ENCODE measurements at places on chromosomes 11 and 22. TPM values are rescaled to one million over a fixed set of nuclear protein-coding genes. Genes with fewer than 3 reads are reported as not detected.

DNA sequence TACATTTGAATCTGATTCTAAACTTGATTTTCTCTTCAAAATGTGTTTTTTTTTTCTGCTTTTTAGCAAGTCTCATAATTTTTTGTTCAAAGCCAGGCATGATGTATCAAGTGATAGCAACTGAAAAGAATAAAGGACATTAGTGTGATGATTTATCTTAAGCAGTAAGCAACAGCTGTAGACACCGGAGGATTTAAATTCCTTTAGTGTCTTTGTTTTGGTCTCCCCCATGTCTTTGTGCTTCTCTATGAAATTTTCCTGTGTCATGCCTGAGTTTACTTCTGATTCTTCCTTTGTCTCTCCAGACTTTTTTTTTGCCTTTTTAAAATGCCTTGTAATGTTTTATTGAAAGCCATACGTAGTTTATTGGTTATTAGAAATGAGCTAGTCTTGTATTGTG, 934.2 kb upstream of the RAG2 start:
- no peak for DNase-seq
- H3K4me3 ChIP-seq: no peak overlapping the region
- no peak overlapping the region for H3K27ac ChIP-seq
- H3K4me1 ChIP-seq: no peaks in the 10 kb centered on the region
- H3K27me3 ChIP-seq: no peaks in the 10 kb centered on the region
- H3K36me3 ChIP-seq: no peaks in the 10 kb centered on the region

DNA sequence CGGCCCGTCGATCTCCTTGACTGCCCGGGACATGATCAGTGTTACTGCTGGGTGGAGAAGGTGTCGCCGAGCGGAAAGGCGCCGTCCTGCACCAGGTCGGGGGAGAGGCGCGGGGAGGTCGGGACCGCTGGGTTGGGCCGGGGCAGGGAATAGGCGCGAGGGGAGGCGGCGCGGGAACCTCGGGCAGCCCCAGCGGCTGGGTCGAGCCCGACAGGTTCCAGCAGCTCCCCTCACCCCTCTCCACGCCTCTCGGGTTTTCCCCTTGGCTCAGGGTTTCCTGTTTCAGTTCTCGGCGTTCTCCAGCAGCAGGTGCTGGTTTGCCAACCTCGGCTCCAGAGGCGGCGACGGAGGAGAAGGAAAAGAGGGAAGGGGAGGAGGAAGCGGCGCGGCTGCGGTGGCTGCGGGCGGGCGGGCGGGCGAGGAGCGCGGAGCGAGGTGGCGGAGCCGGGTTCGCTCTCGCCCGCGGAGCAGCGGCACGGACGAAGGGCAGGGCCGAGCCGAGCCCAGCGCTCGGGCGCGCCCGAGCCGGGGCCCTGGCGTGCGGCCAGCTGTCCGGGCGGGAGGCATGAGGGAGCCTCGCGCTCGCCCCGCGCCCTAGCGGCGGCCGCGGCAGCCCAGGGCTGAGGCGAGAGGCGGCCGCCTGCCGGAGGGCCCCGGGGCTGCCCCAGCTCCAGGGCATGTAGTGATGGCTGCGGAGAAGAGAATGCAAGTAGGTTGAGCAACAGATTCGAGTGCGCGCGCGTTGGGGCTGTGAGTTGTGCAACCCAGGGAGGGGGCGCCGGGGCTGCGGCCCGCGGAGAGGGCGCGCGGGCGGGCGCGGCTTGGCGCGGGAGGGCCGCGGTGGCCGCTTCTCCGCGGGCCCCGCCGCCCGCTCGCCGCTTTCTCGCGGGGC, at the start of gene ZC3H12C:
ZC3H12C (plus strand) TSS at position 878 of the 892 bp plus-strand sequence. CDS start 20 bp downstream, outside the sequence.
- DNase-seq: peak; percentile 89
- H3K27ac ChIP-seq: peak within 1 kb of the TSS; percentile 94

DNA sequence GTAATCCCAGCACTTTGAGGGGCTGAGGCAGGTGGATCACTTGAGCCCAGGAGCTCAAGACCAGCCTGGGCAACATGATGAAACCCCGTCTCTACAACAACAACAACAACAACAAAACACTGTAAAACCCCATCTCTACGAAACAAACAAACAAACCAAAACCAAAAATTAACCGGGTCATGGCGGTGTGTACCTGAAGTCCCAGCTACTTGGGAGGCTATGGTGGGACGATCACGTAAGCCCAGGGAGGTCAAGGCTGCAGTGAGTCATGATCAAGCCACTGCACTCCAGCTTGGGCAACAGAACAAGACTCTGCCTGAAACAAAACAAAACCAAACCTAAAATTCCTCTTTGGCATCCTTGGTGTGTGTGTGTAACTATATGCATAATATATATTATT, 7.0 kb upstream of the POLA2 start:
- H3K27me3 ChIP-seq: no peaks in the 10 kb centered on the region
- H3K4me3 ChIP-seq: no peak overlapping the region
- no peaks in the 10 kb centered on the region for H3K4me1 ChIP-seq
- no peak for DNase-seq
- H3K27ac ChIP-seq: no peak overlapping the region

Gene OR56A3
- total RNA-seq: not detected

Gene HORMAD2
- total RNA-seq: not detected

DNA sequence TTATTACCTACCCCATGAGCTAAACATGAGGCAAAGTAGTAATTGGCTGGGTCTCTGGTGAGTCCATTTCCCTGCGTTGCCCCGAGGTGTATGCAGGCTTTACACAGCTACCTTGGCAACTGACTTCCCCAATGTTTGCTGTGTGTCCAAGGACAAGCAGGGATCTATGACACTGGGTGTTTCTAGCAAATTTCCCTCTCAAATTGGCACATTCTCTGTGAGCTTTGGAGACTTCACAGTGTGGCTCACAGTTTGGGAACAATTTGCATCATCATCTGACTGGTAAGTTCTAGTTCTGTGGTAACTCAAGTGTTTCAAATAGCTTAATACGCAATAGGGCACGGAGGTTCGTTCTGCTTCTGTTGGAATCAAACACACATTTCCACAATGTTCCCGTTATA, 12.5 kb downstream of the NNMT start:
- H3K4me1 ChIP-seq: no peaks in the 10 kb centered on the region
- DNase-seq: no peak
- H3K4me3 ChIP-seq: no peak overlapping the region
- no peaks in the 10 kb centered on the region for H3K27me3 ChIP-seq
- H3K27ac ChIP-seq: peak overlapping the region; percentile 14
- no peaks in the 10 kb centered on the region for H3K36me3 ChIP-seq

DNA sequence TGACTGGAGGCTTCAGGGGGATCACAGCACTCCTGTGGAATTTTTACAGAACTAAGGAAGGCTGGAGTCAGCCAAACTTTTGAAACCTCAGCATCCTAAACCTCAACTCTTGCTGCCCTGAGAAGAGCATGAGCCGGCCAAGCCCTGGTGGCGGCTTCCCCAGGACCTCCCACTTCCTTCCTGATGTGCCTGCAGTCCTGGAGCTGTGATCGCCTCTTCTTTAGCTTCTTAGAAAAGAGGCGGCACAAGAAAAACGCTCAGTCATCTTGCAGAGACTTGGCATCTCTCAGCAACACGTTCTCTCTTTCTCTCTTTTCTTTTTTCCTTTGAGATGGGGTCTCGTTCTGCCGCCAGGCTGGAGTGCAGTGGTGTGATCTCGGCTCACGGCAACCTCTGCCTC, 40.4 kb upstream of the AMPD3 start:
- H3K27me3 ChIP-seq: no peaks in the 10 kb centered on the region
- H3K4me3 ChIP-seq: no peak overlapping the region
- no peak overlapping the region for H3K27ac ChIP-seq
- no peaks in the 10 kb centered on the region for H3K36me3 ChIP-seq
- no peaks in the 10 kb centered on the region for H3K4me1 ChIP-seq
- no peak for DNase-seq

GRCh38 chr11:66951927-66952337, 6.3 kb downstream of the PC start:
- H3K4me1 ChIP-seq: no peaks in the 10 kb centered on the region
- H3K27ac ChIP-seq: no peak overlapping the region
- no peaks in the 10 kb centered on the region for H3K27me3 ChIP-seq

Gene CHRM1
- not detected for total RNA-seq

Gene BTG4
- not detected for total RNA-seq

DNA sequence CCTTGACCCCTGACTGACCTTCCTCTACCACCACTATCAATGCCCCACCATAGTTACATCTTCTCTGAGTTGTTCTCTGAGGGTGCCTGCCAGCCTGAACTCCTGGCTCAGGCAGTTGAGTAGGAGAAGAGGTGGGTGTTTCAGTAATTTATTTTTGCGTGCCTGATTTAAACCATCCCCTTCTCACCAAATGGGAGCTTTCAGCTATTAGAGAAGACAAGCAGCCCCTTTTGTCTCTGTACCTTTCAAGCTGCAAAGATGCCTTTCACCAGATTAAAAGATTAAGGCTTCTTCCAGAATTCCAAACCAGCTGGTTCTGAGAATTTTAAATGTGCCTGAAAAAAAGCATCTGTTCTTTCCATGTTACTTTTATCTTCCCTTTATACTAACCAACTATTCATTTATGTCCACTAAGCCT, 223.8 kb downstream of the FAM76B start:
- no peak for DNase-seq
- H3K4me1 ChIP-seq: no peaks in the 10 kb centered on the region
- no peaks in the 10 kb centered on the region for H3K36me3 ChIP-seq
- no peaks in the 10 kb centered on the region for H3K27me3 ChIP-seq

DNA sequence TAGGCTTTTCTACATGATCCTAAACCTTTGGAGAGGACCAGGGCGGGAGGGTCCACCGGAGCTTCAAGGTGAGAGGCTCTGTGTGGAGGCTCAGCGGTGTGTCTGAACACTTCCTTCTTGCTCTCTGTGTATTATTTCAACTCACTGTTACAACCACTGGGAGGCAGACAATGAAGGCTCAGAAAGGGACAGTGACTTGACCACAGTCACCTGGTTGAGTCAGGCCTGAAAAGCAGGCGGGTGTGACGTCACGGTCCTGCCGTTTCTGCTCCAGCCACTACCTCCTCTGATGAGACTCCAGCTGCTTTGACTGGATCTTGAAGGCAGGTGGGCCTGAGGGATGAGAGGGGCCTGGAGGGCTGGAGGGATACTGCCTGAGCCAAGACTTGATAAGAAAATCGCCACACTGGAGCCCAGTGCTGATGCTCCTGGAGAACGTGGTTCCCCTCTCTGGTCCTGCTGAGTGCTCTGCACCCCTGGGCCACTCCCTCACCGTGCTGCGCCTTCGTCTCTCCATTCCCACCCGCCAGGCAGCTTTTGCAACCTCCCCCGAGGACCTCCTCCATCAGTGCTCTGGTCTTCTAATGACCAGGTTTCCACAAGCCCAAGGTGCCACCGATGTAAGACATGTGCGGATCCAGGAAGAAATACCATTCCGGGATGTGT, 27.9 kb downstream of the KCNC1 start:
- no peak overlapping the region for H3K4me3 ChIP-seq
- H3K4me1 ChIP-seq: no peaks in the 10 kb centered on the region
- DNase-seq: no peak

Measured in uterus (tissue), 4 donors.